ENCODE measurements at places on chromosomes 2 and 18.

DNA sequence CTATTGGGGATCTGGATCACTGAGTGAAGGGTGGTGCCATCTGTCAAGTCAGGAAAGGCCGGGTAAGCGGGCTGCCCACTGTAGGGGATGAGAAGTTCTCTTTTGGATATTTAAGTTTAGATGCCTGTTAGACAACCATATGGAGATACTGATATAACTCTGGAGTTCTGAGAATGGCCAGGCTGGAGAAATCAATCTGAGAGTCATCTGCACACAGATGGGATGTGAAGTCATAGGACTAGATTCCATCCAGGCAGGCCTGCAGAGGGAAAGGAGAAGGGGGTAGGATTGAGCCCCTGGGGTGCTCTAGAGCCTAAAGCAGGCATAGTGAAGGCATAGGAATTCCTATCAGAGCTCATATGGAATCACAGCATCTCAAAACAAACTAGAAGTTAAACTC is 30.1 kb downstream of the SPRED2 start:
- DNase-seq: no peak

GRCh38 chr2:119478978-119479295 is 45.3 kb downstream of the SCTR start:
- DNase-seq: no peak

DNA sequence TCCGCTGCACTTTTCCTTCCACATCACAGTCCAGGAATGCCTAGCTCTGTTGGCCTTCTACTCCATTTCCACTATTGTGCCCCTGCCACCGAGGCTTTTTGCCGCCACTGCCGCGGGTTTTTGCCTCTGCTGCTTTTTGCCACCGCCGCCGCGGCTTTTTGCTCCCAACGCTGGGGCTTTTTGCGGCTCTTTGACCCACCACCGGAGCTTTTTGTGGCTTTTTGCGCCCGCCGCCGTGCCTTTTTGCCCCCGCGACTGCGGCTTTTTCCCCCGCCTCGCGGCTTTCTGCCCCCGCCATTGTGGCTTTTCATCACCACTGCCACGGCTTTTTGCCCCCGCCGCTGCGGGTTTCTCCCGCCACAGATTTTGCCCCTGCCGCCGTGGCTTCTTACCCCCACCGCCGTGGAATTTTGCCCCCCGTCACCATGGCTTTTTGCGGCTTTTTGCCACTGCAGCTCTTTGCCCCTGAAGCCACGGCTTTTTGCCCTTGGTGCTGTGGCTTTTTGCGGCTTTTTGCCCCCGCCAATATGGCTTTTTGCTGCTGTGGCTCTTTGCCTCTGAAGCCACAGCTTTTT is 2798.7 kb upstream of the TEKT4 start:
- no peak for DNase-seq

- DNase-seq: no peak
Measured at GRCh38 chr18:51234117-51235008, 36.9 kb upstream of the MEX3C start.

GRCh38 chr18:7946734-7947377 is 379.7 kb downstream of the PTPRM start:
- no peak for DNase-seq

- DNase-seq: no peak
Measured at GRCh38 chr18:61360404-61361383, 27.5 kb downstream of the CDH20 start.

DNA sequence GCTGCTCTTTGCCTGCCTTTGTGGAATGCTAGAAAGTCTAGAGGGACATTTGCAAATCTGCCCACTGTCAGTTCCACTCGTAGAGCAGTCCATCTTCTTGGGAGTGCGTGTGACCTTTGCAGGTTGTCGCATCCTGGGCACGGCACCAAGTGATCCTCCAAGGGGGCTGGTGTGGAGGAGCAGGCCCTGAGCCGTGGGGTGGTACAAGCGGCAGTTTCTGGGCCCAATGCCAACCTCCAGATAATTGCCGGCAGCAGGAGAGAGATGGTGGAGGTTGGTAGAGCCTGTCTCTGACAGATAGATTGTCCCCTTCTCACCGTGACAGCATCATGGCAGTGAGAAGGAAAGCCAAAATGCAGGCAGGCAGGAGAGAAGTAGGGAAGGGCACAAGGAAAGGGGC is 150.7 kb upstream of the SLC14A2 start:
- DNase-seq: no peak

DNA sequence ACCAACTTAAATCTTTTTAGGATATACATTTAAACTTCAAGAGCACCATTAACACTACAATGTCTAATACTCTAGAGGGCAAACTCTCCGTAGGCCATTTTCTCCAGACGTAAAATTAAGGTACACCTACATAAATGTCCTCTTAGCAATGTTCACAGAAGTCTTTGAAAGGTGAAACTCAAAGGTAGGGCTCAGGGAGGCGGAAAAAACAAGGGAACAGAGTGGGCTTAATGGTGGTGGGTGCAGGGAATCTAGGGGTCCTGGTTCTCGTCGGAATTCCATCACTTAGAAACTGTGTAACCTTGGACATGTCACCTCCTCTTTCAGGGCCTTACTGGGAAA is 668 bp downstream of the NFU1 start:
- DNase-seq: no peak

- DNase-seq: no peak
Measured at GRCh38 chr2:41457026-41457425, 590.8 kb upstream of the PKDCC start.

- DNase-seq: no peak
Measured at GRCh38 chr2:22497789-22498188, 887.2 kb upstream of the KLHL29 start.

DNA sequence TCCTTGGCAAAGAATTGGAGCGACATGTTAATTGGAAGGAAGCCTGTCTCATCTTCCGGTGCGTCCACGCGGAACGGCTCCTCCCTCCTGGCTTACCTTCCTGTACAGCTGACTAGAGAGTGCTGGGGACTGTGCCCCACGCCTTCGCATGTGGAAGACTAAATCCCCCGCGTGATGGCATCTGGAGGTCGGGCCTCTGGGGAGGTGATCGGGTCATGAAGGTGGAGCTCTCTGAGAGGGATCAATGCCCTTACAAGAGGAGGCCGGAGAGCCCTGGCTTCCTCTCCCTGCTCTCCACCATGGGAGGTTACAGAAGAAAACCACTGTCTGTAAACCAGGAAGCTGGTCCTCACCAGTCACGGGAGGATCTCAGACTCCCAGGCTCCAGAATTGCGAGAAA is 104.1 kb upstream of the OTOS start:
- no peak for DNase-seq

GRCh38 chr2:223090039-223090438 is 38.0 kb downstream of the KCNE4 start:
- DNase-seq: no peak

GRCh38 chr2:172119089-172119488 is 16.4 kb upstream of the DLX2 start:
- DNase-seq: no peak

DNA sequence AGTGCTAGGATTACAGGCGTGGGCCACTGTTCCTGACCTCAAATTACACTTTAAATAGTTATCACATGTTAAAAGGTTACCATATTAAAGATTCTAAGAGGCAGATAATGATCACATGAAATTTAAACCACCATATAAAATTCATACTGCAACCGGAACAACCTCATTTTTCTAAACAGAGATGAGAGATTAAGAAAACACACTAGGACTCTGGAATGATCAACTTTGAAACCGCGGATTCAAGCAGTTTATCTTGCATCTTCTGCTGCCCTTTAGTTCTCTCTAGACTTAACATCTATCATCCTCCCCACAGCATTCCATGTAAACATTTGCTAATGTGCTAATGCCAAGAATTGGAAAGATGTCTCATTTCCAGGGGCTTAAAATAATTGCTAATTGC is 115.8 kb downstream of the PIGN start:
- no peak for DNase-seq

DNA sequence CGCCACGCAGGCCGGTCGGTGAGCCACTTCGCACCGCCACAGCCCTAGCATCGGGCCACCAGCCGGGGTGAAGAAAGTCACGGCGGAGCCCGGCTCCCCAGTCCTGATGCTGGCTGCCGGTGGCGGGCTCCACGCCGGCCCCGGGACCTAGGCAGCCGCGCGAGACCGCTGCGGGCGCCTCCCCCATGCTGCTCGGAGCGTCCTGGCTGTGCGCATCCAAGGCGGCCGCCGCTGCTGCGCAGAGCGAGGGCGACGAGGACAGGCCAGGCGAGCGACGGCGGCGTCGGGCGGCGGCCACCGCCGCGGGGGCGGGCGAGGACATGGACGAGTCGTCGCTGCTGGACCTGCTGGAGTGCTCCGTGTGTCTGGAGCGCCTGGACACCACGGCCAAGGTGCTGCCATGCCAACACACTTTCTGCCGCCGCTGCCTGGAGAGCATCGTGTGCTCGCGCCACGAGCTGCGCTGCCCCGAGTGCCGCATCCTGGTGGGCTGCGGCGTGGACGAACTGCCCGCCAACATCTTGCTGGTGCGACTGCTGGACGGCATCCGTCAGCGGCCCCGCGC is 433 bp downstream of the SH3RF3 start:
- DNase-seq: no peak

Data from activated naive CD4-positive, alpha-beta T cell (primary cell).